ENCODE measurements at places on chromosomes 3 and 15.
A peak's percentile ranks its signal among the peaks of the same experiment; 100 is the strongest.

DNA sequence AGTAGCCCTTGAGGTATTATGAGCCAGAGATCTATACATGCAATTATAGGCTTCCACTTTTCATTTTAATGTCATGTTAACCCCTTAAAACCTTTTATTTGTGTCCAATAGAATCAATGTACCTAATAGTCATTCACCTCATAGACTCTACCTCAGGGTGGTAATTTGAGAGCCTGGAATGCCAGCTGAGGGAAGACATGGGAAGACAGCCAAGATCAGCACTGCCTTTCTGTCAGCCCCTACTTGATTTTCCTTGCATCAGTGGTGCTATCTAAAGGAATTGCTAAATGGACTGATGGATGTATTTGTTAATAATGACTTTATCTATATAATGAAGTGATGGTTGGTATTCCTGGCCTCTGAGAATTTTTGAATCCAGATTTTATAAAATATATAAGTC is 113.3 kb upstream of the GBE1 start:
- DNase-seq: no peak

GRCh38 chr3:43373560-43373928 is 87.2 kb downstream of the SNRK start:
- no peak for DNase-seq

- DNase-seq: peak; percentile 54
Observed at GRCh38 chr15:78077053-78077870, at the start of gene TBC1D2B. TSS of gene TBC1D2B (minus strand) at chr15:78077711. CDS start at chr15:78077652, 59 bp downstream.

DNA sequence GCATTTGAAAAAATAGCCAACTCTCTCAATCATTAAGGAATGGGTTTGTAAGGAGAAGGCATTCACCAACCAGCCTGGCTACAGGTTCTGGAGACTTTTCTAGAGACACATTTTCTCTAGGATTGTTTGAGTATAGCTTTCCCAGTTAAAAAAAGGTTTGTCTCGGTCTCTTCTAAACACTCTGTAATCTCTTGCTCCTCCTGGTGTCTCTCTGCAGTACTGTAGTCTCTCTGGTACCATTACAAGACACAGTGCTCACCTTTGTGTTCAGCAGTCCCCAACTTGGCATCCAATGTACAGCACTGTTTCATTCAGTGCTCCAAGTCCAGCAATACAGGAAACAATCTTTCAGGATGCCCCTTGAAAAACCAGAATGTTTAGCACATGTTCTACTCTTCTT is 534.4 kb downstream of the ZNF385D start:
- DNase-seq: no peak

DNA sequence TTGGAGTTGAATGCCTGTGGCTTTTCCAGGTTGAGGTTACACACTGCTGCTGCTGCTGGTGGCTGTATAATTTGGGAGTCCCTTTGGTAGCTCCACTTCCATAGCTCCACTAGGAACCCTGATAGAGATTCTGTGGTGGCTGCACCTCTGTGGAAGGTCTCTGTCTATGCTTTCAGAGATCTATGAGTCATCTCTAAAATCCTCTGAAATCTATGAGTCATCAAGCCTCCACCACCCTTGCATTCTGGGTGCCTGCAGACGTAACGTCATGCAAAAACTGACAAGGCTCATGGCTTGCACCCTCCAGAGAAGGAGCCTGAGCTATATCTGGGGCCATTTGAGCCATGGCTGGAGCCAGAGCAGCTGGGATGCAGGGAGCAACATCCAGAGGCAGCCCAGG is 1037.0 kb upstream of the CFAP20DC start:
- DNase-seq: no peak

DNA sequence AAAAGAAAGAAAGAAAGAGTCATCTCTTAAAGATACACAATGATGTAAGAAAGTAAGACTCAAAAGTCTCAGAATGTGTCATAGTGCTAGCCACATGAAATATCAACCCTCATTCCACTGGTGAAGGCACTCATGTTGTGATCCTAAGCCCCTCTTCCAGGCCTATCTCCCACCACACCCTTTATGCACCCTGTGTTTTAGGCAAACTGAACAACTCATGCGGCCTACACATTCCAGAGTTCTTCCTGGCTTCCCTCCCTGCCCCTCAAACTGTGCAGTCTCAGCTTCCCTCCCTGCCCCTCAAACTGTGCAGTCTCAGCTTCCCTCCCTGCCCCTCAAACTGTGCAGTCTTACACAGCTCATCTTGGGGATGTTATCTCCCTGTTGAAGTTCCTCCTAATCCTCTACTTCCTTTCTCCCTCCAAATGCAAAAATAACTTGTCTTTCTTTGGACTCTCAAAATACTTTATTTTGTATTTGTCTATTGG is 69.0 kb upstream of the FNDC3B start:
- no peak for DNase-seq

- no peak for DNase-seq
Observed at GRCh38 chr15:70327328-70327855, 229.7 kb upstream of the TLE3 start.

GRCh38 chr3:107767897-107768605 is 245.3 kb downstream of the BBX start:
- no peak for DNase-seq

GRCh38 chr3:171018156-171018935 is 8.2 kb downstream of the SLC2A2 start:
- DNase-seq: no peak

DNA sequence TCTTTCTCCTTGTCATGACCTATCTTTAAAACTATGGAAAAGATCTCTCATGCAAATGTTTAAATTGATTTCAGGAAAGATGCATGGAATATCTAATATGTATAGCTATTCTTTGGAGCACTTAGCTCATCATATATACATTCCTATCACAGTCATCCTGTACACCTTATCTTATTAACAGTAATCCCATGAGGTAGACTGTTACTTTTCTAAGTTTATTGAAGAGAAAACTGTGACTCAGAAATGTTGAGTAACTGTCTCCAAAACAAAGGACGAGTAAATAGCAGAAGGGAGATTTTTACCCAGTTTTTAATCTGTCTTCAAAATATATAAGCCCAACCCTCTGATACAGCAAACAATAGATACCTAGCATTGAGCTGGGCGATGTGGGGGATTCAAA is 308.3 kb downstream of the GAP43 start:
- DNase-seq: no peak

- no peak for DNase-seq
Observed at GRCh38 chr3:157662171-157662570, 159.0 kb upstream of the VEPH1 start.

DNA sequence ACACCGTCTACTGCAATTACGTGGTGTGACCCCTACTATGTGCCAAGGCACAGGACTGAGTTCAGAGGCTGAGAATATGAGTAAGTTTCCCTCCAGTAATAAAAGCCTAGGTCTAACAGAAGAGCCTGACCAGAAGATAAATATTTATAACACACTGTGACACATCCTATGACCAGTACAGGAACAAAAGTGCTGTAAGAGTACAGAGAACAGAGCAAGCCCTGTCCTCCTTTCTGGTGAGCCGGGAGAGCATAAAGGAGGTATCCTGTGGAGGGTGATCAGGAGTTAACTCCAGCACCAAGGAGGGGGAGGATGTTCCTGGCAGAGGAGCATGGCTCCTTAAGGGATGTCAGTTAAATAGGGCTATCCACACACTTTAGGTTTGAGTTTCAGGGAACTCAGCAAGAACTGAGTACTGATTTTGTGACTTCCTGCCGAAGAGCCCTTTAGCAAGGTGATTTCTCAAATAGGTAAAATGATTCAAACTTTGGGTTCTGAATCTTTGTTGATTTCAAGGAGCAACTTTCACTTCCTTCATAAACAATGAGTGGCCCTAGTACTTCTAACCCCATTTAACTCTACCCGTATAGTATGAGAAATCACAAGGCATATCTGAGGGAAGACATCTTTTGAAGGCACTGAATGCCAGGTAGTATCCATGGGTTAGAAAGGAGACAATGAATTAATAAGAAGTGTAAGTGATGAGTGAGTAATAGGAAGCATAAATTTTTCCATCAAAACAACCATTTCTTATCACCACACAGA is 198.0 kb downstream of the THRB start:
- DNase-seq: no peak

DNA sequence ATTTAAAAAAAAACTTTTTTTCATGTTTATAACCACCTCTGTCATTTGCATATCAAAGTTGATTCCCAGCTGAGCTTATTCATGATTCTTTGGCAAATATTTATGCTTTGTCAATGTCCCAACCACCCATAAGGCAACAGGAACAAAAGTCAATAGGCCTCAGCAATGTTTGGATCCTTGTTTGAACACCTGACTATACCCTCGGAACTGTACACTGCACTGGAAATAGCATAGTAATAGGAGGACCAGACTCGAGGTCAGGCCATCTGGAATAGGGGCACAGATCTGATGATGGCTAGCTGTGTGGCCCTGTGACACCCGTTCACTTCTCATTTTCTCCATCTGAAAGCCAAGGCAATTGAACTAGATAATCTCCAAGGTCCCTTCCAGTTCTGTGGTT is 301.7 kb upstream of the ATP11B start:
- no peak for DNase-seq

DNA sequence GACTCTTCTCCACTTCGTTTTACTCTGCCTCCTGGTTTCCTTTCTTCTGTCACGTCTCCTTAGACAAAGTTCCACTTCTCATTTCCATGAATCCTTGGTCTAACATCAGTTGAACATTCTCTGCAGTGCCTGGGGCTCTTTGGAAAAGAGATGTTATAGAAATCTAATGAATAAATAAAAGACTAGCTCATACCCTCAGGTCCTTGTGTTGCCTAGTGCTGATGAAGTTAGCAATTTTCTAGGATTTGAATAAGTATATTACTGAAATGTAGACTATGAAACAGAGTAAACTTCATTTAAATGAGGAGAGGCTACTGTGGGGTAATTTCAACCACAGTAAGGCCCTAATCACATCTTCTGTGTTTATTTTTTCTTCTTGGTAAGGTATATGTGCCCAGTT is 146.9 kb upstream of the CADPS start:
- no peak for DNase-seq

DNA sequence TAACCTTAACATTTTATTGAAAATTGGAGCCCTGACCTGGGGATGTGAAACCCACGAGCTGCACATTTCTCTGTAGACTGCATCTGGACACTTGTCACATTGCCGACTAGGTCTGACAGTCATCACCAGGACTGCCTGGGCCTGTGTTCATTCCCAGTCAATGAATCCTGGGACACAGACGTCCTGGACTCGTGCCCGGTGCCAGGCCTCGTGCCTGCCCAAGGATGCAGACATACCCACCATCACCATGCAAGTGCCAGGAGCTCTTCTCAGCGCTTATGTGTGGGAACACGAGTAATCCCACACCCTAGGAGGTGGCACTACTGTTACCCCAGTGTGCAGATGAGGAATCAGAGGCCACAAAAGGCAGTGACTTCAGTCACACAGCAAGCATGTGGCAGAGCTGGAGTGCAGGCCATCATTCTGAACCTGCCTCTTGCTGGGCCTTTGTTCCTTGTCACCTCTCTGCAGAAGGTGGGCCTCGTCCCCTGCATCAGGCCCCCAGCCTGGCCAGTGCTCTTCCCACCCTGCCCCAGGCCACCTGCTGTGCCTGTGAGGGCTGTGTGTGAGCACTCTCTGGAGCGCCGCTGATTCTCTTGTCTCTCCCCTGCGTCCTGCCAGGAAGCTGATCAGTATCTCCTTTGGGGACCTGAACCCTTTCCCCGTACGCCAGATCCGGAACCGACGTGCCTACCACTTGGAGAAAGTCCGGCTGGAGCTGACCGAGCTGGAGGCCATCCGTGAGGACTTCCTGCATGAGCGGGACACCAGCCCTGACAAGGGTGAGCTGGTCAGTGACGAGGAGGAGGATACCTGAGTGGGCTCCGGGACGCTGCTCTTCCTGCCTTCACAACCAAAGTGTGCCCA is 58.5 kb downstream of the ADAMTS7 start:
- peak; percentile 14 for DNase-seq

GRCh38 chr3:67109651-67110204 is 111.6 kb downstream of the KBTBD8 start:
- DNase-seq: no peak

DNA sequence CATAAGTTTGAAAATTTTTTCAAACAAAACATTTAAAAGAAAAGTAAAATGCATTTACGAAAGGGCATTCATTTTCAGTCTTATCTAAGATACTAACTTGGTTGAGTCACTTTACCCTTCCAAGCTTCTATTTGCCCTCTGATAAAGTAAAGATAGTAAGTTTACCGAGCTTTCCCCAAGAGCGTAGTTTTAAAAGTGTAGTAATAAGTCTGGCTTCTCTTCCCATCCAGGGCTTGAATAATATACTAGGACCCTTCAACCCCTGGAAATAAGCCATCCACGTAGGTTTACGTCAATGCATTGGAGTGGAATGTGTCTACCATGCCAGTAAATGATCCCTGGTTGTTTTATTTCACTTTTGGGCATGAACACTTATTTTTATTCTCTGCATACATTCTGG is 608.3 kb downstream of the NTRK3 start:
- DNase-seq: no peak

DNA sequence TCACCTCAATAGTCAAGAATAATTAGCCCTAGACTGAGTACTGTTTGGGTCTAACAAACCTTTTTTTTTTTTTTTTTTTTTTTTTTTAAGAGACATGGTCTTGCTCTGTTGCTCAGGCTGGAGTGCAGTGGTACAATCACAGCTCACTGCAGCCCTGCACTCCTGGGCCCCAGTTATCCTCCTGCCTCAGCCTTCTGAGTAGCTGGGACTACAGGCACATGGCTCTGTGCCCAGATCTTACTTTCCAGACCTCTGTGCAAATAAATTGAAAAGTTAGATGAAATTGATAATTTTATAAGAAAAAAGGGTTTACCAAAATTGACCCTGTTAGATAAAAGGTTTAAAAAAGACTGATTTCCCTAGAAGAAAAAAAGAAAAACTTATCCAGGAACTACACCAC is 79.0 kb downstream of the NR2E3 start:
- DNase-seq: no peak

DNA sequence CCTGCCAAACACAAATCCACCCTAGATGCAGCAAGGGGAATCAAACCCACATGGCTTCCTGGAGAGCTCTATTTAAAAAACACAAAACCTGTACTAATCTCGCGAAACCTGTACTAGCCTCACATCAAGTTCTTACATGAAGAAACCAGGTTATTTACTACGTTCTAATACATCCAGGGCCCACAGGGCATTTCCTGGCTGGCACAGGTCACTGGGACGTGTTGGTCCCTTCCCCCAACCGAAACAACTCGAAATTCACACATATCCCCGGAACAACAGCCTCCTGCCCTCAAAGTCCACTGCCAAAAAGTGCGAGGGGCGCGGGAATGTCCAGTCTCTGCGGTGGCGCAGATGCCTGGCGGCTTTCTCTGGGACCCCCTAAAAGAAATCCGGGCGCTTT is 955 bp downstream of the CDCP1 start:
- no peak for DNase-seq
